ENCODE measurements at places on chromosomes 4 and X.

DNA sequence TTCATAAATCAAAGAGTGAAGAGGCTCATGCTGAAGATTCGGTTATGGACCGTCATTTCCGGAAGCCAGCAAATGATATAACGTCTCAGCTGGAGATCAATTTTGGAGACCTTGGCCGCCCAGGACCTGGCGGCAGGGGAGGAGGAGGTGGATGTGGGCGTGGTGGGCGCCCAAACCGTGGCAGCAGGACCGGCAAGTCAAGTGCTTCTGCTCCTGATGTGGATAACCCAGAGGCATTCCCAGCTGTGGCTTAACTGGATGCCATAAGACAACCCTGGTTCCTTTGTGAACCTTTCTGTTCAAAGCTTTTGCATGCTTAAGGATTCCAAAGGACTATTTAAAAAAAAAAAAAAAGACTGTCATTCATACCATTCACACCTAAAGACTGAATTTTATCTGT, 44.0 kb upstream of the EFNB1 start:
- no peak for DNase-seq

GRCh38 chr4:152738827-152739226, 40.7 kb downstream of the TIGD4 start:
- no peak for DNase-seq

DNA sequence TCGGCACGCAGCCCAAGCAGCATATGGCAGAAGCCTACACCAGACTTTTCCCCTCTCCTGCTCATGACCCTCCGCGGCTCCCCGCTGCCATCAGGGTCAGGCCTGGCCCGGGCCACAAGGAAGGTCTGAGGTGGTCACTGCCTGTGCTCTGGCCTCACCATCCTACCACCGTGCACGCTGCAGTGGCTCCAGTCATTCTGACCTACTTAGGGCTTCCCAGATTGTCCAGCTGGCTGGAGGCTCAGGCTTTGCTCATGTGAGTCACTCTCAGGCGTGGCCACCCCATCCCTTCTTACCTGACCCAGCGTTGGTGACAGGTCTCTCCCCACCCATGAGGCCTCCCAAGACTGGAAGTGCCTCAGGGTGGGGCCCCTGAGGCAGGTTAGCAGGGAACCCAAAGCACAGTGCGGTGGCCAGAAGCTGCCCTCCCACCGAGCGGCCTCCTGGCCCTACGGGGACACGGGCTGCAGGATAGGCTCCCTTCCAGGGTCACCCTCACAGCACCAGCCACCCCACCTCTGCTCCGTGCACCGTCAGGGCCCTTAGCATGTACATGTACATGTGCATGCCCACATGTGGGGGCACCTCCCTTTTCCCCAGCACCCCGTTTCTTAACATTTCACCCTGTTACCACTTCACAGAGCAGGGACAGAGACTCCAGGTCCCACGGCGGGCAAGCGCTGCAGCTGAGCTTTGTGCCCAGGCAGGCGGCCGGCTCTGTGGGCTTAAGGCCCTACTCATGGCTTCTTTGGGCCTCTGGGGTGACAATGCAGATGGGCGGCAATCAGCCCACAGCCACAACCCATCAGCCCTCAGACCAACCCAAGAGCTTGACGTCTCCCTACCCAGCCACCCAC, 2.2 kb downstream of the TREX2 start:
- no peak for DNase-seq

DNA sequence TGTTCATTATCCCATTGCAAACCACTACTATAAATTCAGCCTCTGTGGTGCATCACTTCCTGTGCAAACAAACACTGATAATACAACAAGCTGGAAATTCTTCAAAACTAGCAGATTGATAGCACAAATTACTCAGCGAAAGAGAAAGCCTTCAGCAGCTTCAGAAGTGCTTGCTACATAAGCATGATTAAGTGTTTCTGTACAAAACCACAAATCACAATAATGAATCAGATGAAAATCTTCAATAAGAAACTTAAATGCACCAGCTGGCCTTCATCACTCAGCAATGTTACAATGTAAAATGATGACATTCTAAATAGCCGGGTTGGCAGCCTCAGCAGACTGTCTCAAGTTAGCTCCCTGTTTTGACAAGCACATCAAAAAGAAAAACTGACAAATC, 262.2 kb downstream of the SPOCK3 start:
- DNase-seq = no peak

DNA sequence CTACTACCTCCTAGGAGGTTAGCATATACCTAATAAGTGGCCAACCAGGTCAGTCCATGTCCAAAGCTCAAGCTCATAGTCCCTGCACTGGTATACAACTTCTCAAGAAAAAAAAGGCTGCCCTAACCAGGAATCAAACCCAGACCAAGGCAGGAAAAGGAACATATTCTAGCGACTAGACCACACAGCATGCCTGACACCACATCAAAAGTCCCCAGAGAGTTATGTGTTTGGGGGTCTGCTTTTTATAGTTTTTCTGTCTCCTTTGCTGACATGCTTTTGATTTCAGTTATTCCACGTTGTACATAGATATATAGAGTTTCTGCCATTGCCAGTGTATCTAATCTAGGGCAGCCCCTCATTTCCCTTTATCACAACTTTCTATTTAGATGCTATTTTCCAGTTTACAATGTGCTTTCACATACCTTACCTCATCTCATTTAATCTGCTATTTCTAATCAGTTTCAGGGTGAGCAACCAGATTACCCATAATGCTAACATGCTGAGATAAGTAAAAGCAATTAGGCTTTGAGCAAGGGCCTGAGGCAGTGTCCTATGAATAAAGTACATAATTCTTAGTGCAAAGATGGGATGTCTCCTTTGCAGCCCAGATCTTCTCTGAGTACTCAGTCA, 17.8 kb downstream of the ARHGEF6 start:
- DNase-seq = no peak

DNA sequence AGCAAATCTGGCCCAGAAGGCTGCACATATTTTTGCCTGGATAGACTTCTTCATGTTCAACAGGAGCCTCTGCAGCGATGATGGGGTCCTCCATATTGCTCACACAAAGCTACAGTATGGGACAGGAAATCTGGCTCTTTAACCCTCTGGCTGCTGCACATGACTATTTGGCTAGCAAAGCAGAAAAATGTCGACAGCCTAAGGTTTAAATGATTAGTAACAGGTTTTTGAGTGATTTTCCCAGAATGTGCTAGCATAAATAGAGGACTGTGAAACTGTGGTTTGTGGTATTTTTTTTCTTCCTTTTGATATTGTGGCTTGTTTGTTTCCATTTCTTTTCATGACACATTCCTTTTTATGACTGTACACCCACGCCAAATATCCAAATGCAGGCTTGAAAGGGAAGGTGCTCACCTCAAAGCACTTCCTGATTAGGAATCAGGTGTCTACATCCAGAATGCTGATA, 120.2 kb upstream of the GK2 start:
- DNase-seq = peak; percentile 30

DNA sequence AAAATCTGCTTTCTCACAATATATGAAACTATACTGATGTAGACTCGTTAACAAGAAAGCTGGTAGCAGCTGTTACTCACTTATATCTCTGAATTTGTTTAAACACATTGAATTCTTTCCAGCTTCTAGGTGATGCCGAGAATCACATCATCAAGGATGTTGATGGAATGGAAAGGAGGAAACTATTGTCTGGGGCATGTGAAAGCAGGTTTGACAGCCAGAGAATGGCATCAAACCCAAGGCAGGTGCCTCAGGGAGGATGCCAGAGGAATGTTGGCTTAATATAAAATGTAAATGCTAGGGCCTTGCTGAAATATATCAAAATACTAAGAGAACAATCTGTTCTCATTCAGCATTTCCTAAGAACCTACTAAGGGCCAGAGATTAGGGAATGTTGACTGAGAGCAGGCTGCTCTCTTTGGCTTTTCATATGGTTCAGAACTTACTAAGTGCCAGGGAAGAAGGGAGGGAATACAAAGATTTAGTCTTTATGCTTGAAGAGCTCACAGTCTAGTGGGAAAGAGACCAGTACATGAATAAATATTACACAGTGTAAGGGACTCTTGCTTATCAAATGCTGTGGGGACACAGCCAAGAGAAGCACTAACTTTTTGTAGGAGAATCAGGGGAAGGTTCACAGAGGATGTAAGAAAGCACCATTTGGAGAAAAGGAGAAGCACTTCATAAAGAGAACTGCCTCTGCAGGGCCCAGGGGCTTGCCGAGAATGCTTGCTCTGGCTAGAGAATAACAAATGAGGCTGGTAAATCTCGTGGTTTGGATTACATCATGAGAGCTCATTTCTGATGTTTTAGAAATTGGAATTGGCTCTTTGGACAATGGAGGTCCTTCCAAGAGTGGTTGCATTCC, 14.7 kb downstream of the SLIT2 start:
- no peak for DNase-seq

DNA sequence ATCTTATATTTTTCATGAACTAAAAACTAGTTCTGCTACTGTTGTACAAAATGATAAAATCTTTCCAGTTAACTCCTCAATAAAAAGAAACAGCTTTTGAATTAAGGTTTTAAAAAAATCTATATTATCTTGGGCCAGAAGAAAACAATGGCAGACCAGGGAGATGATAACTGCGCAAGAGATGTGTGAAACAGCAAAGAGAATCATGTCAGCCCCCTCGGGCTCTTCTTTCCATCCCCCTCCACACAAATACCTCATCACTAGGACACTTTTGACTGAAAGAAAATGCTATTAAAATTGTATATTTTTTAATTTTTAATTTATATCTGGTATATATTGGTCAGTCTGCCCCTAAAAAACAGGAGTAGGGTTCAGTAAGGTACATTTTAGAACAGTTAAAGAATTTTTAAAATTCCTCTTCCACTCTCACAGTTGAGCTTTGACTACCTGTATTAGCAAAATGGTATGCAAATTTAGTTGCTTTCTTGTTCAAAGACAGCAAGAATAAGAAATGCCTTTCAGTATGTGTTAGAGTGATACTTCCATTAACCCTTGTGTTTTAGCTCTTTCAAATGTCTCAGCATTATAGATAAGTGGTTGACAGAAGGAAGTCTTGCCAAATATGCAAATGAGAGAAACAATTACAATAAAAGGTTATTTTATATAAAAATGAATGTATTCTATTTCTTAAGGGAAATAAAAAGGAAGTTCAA, 36.4 kb upstream of the LCORL start:
- DNase-seq = no peak

DNA sequence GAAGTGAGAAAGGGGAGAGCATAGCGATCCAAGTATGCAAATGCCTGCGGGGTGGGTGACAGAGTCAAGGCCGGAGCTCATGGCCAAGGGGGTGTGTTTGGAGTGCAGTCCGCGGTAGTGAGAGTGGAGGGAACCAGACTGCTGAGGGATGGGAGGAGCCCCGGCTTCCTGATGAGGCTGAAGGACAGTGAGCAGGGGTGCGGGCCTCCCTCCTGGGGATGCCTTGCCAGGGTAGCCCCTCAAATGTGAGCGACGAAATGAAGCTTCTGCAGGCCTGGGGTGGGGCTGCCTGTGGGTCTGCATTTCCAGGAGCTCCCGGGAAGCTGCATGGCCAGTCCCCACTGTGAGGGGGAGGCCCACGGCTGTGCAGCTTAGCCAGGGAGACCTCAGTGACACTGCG, 45.0 kb downstream of the PSAPL1 start:
- no peak for DNase-seq

GRCh38 chr4:99790796-99791617, 25.6 kb upstream of the DAPP1 start:
- no peak for DNase-seq

DNA sequence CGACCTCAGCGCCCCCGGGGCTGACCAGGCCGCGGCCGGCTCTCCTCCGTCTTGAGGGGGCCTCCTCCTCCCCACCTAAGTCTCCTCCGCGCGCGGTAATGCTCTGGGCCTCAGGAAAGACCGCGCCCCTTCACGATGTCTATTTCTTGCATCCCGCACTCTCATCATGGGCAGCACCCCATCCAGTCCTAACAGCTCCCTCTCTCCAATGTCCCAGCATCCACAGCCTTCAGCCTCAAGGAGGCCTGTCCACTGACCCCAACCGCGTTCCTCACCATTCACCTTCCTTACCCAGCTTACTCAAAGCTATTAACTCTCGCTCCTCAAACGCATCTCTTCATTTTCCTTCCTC, 77.5 kb downstream of the MAGED4 start:
- no peak for DNase-seq

DNA sequence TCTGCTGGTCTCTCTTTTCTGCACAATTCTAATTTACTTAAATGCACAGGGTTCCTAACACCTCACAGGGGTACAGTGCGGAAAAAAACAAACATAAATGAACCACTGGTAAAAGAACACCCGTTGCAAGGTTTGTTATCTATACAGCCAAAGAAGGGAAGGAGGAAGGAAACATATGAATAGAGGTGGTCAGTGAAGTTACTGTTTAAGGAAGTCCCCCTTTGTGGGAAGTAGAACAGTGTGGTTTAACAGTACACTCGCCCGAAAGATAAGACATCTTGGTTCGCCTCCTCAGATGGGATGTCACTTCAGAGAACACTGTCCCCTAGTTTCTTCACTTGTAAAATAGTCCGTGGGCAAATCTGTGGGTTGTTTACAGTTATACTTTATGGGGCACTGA, 57.5 kb downstream of the TEC start:
- no peak for DNase-seq

DNA sequence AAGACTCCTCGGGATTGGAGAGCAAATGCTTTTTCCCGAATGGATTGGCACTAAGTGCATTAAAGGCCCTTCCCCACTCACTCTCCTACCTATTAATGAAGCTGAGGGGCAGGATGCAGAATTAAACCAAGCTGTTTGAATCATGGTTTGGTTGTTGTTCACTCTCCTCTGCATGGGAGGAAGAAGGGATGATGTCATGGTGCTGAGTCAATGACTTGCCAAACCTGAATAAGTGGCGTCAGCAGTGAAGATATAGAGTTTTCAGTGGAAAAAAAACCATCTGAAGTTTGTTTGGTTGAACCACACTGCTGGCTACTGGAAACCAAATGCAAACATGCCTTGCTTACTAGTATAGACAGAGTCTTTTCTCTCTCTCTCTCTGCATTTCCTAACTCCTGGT, 19.8 kb upstream of the ZXDA start:
- DNase-seq = no peak

DNA sequence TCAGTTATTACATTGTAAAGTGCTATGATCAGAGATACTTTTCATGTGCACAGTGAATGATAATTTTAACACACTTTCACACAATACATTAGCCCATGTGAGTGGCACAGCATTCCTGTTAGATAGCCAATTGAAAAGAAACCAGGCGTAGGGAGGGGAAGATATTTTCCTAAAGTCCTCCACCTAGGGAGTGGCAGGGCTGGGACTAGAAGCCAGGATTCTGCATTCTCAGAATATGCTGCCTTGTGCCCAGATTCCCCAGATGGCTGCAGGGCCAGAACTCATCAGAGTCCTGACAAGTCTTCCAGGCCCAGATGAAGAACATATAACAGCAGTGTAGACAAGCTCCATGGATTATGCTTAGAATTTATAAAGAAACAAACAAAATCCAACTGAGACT, 350.2 kb downstream of the AFF2 start:
- DNase-seq = no peak

DNA sequence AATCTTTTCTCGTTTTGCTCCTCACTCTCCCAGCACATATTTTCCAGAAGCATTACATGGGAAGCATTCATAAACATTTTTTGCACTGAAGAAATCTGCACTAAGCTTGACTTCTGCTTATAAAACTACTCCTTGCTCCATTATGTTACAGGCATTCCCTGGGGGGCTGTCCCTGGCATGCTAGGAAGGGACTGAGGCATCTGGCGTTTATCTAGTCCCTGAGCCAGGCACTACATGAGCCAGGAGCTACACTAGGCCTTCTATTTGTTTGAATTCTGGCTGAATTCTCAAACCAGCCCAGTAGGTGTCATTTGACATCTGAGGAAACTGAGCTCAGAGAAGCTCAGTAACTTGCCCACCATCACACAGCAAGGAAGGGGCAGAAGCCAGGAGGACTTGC, 43.3 kb downstream of the NHSL2 start:
- no peak for DNase-seq

All from T-helper 1 cell (primary cell).